ENCODE measurements at places on chromosomes 12 and 14.

GRCh38 chr14:85528897-85529631, 880 bp upstream of the FLRT2 start:
- DNase-seq: peak; percentile 33

- DNase-seq: peak; percentile 35
Observed at GRCh38 chr12:105705765-105706164, 375.3 kb downstream of the C12orf75 start.

DNA sequence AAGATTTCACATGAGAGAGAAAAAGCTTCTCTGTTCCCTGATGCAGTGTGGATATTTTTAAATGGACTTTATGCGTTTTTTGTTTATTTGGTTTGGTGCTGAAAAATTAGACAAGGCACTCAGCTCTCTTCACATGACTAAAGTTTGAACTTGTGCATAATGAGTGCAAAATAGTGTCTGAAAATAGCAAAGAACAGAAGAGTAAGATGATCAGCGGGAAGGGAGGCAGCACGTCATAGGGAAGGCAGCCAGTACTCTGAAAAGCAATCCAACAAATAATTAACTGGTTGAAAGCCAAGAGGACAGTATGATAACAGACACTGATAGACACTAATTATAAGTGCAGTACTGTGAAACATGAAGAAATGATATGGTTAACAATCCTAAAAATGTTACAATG, 46.6 kb upstream of the CDKN3 start:
- no peak for DNase-seq

DNA sequence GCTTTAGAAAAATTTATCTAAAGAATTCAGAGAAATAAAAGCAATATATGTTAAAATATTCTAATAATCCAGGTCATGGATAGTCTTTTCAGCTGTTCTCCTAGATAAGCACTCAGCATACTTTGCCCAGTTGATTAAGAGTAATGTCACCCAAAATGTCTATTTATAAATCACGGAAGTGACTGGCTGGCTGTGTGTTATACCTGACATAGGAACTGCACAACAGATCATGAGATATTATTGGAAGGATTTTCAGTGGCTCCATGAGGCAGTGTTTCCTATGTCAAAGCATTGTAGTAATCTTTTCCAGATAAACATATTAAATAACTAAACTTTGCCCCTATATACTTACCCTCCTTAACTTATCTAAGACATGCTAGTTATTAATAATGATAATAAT, 128.8 kb downstream of the ITPR2 start:
- DNase-seq: no peak

- no peak for DNase-seq
Observed at GRCh38 chr12:119780786-119781434, 96.2 kb downstream of the CIT start.

- no peak for DNase-seq
Observed at GRCh38 chr12:1357711-1358110, 236.7 kb downstream of the FBXL14 start.

- no peak for DNase-seq
Observed at GRCh38 chr14:79568594-79568993, 642.7 kb downstream of the DIO2 start.

- no peak for DNase-seq
Observed at GRCh38 chr12:3777206-3777809, 24.4 kb upstream of the CRACR2A start.

DNA sequence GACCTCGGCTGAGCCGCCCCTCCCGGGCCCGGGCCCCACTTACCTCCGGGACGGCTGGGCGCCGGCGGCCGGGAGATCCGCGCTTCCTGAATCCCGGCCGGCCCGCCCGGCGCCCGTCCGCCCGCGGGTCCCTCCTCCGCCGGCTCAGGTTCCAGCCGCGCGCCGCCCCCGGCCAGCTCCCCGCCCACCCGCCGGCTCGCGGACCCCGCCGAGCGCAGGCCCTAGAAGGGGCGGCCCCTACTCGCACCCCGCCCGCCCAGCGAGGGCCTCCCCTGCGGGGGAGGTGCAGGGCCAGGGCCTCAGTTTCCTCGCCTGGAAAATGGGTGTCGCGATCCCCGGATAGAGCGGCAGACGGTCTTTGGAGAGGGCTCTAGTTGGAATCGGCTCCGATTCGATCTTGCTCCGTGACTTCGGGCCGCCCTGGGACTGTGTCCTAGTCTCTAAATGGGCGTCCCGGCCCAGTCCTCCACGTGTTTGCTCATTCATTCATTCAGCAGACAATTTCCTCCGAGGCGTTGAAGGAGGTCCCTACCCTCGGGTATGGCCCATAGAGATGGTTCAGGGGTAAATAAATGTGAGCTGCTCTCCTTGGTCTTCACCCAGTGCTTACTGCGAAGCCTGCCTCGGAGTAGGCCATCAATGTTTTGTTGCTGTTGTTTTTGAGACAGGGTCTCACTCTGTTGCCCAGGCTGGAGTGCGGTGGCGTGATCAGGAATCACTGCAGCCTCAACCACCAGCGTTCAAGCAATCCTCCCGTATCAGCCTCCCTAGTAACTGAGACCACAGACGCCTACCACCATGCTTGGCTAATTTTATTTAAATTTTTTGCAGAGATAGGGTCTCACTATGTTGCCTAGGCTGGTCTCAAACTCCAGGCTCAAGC, at the start of gene TRPV4:
Gene TRPV4 (minus strand): TSS at position 92 of the 883 bp plus-strand sequence. CDS start 18,602 bp downstream, outside the sequence.
- no peak for DNase-seq

- DNase-seq: no peak
Observed at GRCh38 chr12:129790930-129791329, 112.9 kb downstream of the TMEM132D start.

DNA sequence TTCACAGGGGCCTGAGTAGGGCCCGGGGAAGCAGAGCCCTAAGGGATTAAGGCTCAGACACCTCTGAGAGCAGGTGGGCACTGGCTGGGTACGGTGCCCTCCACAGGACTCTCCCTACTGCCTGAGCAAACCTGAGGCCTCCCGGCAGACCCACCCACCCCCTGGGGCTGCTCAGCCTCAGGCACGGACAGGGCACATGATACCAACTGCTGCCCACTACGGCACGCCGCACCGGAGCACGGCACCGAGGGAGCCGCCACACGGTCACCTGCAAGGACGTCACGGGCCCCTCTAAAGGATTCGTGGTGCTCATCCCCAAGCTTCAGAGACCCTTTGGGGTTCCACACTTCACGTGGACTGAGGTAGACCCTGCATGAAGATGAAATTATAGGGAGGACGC, 7.1 kb downstream of the LTBR start:
- no peak for DNase-seq

DNA sequence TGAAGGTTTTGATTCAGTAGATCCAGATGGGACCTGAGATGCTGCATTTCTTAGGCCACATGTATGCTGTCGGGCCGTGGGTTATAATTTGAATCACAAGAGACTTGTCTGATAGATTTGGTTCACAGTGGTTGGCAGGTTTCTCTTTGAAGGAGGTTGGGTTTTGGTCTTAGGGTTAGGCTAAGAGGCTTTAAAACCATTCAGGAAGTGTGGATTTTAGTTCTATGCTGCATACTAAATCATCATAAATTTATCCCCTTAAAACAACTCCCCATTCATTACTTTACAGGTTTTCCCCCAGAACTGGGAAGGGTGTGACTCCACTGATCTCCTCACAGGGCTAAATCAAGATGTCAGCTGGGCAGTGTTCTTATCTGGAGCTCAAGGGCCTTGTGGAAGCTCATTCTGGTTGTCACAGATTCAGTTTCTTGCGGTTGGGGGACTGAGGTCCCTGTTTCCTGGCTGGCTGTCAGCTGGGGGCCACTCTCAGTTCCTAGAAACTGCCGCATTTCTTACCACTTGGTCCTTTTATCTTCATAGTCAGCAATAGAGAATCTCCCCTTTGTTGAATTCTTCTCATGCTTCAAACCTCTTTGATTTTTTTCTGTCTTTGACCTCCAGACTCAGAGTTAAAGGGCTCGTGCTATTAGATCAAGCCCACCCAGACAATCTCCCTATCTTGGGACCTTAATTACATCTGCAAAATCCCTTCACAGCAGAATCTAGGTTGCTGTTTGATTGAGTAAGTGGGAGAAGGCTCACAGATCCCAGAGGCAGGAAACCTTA, 20.6 kb upstream of the PCNX1 start:
- no peak for DNase-seq

- no peak for DNase-seq
Observed at GRCh38 chr12:64532734-64533351, 77.5 kb upstream of the RASSF3 start.

DNA sequence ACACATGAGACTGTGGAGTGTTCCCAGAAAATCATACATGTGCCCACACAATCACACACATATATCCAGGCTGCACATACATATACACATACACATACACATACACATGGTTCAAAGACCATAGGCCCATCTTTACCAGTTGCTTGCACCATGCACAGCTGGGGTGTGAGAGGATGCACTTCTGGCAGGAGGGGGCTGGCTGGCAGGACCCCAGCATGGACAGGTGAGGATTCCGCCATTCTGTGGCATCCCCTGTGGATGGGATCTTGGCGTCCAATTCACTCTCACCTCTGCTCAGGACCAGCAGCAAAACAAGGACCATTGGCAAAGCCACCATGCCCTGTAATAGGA, 7.0 kb downstream of the ITGB7 start:
- no peak for DNase-seq

DNA sequence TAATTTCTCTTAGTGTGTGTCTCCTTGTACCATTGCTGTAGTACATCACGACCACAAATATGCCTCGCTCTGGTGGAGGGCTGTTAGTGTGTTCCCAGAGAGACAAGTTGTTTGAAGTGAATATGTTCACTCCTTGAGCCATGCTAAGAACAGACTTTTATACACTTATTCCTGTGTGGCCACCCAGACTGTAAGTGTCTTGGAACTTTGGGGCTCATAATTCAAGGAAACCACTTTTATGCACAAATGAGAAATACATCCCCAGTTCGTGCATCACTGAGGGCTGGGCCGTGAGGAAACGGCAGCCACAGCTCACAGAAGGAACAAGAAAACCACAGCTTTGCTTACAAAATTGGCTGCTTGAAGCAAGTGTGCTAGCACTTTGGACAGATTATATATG, 362.2 kb upstream of the DDHD1 start:
- DNase-seq: no peak

- no peak for DNase-seq
Observed at GRCh38 chr14:96631030-96631429, 128.8 kb downstream of the PAPOLA start.

DNA sequence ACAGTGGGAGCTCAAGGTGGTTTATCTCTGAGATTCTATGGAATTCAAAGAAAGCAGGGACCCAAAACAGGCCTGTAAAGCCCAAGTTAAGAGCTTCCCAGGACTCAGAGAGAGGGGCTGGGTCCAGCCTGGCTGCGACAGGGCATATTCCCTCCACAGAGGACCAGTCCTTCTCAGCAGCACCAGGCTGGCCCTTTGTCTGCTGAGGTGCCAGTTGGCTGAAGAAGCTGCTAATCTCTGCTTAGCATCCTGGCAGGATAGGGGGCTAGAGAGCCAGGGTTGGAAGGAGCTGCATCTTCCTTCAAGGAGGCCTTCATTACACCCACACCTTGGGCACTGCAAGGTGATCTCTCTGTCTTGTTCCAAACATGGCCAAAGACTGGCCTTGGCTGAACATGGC, 68.3 kb upstream of the TUNAR start:
- no peak for DNase-seq

DNA sequence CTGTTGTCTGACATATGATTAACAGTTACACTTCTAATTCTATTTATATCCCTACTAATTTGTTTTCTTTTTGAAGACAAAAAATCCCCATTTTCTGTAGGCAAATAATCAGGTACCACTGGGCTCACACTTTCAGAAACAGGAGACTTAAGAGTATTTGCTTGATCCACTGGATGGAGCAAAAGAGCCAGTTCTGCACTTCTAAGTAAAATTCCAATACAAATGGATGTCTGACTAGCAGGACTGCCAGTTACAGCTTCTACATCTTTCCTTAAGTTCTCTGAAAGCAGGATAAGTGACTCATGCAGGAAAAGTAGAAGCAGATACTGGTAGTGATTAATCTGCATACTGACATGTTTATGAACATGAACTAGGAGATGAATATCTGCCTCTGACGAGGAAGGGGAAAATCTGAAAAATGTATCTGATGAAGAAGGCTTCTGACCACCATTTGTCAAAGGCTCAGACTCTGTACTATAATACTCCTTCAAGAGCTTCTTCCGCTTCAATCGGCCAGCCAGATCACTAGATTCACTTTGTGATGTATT, 73.8 kb upstream of the ANKS1B start:
- DNase-seq: no peak

DNA sequence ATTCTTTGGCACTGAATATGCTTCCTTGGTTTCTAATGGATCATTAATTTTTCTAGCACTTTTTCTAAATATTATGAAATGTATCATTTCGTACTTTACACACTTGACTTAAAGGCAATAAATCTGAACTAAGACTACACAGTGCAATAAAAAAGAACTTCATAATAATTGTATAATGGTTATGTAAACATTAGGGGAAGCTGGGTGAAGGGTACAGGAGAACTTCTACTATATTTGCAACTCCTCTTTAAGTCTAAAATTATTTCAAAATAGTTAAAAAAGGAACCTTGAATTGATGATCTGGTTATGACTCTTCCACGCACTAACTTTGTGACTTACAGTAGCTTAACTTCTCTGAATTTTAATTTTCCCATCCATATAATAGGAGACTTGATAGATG, 5.1 kb upstream of the NOVA1 start:
- DNase-seq: no peak

- DNase-seq: no peak
Observed at GRCh38 chr12:79961411-79961810, 26.5 kb upstream of the PPP1R12A start.

GRCh38 chr12:68789144-68789878, 18.7 kb upstream of the MDM2 start:
- no peak for DNase-seq

DNA sequence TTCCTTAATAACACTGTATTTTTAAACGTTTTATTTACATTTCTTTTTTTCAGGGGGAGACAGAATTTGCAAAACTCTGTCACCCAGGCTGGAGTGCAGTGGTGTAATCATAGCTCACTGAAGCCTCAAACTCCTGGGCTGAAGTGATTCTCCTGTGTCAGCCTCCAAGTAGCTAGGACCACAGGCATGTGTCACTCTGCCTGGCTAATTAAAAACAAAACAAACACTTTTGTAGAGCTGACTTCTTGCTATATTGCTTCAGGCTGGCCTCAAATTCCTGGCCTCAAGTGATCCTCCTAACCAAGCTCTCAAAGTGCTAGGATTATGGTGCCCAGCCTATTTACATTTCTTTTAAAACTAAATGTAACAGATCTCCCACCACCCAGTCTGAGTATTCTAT, 12.7 kb downstream of the CPSF6 start:
- no peak for DNase-seq

- DNase-seq: no peak
Observed at GRCh38 chr14:74634964-74635363, 22.9 kb upstream of the LTBP2 start.

GRCh38 chr12:19151298-19151697, 21.8 kb downstream of the PLEKHA5 start:
- no peak for DNase-seq

Data from nucleus accumbens (tissue), 56 donors.